Fibroblast of skin of abdomen (primary cell): ENCODE measurements at places on chromosomes 12 and 14.
A peak's percentile ranks its signal among the peaks of the same experiment; 100 is the strongest.

- no peak for DNase-seq
Observed at GRCh38 chr12:130859161-130859560, 12.7 kb upstream of the RAN start.

- no peak for DNase-seq
Observed at GRCh38 chr12:88578276-88579160, 1.8 kb downstream of the KITLG start.

DNA sequence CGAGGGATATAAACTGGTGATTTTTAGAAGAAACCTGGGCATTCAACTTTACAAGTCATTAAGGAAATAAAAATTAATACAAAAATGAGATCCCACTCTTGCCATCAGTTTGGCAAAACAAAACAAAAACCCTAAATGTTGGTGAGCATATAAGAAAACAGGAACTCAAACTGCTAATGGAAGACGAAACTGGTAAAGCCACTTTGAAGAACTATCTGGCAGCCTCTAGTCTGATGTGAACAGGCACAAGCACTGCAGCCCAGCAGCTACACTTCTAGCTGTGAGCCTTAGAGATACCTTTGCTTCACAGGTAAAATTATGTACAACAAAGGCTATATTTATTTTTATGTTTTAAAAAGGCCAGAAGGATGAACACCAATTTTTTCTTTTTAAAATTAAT lies 459.6 kb downstream of the ZFP36L1 start:
- DNase-seq, result no peak

DNA sequence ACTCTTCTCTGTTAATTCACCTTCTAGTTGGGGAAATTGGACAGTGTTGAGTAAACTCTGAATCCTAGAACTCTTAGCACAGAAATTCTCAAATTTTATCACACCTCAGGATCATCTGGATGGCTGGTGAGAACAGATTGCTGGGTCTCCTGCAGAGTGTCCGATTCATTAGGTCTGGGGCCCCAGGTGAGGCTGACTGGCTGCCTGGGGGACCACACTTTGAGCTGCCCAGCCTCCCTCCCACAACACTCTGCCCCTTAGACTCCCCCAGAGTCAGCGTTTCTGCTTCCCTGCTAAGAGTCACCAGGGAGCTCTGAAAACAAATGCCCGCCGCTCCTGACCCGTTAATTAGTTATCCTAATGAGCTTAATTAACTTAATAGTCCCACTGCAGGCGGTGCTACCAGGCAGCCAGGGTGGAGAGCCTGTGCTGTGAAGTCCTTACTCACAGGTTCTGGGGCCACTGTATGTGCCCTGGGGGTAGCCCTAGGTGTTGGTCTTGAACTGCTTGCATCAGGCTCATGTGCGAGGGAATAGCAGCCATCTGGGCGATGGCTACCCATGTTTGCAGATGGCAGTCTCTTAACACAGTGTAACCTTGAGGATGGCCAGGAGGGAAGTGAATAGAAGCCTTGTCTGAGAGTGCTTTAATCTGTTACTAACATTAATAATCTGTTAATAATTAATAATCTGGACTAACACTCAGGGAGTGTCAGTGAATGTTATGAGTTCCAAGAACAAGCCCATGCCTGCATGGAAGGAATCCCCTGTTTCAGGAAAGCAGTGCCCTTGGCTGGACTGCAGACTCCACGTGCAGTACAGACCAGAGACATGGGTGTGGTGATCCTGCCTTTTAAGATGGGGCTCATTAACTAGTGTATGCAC lies 35.6 kb downstream of the AACS start:
- DNase-seq, result no peak

DNA sequence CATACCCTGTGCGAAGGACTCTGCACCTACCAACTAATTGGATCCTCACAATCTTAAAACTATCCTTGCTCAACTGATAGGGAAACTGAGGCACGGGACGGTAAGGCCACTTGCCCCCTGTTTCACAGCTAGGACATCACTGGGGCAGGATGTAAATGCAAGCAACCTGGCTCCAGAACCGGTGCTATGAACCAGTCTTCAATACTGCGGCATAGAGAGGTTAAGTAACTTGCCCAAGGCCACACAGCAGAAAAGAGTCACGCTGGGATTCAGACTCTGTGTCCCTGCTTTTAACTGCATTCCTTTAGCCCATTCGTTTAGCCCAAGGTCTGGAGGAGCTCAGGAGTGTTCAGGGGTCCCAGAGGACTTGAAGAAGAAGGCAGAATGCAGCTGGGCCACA lies 76.1 kb downstream of the NCOR2 start:
- no peak for DNase-seq

DNA sequence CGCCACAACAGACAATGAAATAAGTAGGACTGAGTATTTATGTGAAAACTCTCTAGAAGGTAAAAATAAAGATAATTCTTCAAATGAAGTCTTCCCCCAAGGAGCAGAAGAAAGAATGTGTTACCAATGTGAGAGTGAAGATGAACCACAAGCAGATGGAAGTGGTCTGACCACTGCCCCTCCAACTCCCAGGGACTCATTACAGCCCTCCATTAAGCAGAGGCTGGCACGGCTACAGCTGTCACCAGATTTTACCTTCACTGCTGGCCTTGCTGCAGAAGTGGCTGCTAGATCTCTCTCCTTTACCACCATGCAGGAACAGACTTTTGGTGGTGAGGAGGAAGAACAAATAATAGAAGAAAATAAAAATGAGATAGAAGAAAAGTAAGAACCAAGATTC lies 82.7 kb downstream of the VEZT start:
- DNase-seq, result no peak

DNA sequence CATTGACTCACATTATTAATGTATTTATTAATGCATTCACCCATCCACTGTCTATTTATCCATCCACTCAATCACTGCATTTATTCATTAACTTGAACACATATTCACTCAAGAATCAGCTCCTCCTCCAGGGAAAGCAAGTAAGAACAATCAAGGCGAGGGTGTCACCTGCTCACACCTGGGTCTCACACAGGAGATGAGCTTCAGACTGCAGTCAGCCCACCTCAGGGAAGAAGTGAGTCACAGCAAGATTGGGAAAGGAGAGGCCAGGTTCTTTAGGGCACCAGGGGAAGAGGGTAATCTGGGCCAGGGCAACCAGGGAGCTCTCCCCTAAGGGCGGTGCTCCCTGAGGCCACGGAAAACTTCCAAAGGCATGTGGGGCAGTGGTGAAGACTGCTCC lies 367.3 kb downstream of the BCL11B start:
- no peak for DNase-seq

DNA sequence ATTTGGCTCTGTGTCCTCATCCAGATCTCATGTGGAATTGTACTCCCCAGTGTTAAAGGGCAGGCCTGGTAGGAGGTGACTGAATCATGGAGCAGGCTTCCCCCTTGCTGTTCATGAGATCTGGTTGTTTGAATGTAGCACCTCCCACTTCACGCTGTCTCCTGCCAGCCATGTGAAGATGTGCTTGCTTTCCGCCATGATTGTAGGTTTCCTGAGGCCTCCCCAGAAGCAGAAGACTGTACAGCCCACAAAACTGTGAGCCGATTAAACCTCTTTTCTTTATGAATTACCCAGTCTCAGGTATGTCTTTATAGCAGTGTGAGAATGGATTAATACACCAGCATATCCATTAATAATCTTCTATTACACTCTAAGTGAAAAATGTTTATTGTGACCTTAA lies 70.2 kb downstream of the BAZ1A start:
- DNase-seq, result no peak

GRCh38 chr12:82690006-82690405 lies 3.3 kb downstream of the TMTC2 start:
- DNase-seq, result no peak

DNA sequence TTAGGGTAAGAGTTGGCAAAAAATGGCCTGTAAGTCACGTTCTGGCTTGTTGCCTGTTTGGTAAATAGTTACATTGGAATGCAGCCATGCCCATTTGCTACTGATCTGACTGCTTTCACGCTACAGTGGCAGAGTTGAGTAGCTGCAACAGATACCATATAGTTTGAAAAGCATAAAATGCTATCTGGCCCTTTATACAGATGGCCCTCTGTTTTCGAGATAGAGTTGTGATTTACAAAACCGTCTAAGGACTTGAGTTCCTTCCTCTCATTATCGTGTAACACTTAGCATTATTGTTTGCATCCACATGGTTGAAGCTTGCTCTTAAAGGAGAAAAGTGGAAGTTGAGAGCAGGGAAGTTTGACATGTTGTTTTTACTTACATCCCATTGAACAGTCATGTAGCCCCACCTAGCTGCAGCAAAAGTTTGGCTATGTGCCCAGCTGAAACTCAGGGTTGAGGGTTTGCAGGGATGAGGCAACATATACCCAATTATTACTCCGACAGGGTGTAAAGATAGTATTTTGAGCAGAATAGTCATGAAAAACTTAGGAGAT lies 11.3 kb upstream of the SCFD1 start:
- DNase-seq, result peak; percentile 72

GRCh38 chr14:69719501-69719951 lies 47.4 kb upstream of the SRSF5 start:
- peak; percentile 94 for DNase-seq

DNA sequence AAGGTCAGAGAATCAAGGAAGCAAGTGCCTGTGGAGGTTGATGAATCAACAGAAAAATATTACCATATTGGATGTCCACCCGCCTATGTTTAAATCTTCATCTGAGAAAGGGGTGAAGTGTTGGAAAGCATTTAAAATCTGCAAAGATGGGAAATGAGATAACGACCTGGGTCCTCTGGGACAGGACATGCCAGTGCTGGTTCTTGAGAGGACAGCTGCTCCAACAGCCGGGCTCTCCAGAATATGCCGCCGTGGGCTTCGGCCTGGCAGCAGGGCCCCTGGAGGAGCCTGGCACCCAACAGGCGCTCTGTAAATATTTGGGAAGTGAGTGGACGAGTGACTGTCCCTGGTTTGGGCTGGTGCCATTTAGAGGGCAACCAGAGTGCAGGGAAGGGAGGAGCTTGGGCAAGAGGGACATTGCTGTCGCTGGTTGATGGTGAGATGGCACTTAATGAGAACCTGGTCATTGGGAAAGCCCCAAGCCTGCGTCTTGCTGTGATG lies 129.9 kb downstream of the KCNA5 start:
- DNase-seq, result no peak

- DNase-seq, result peak; percentile 9
Observed at GRCh38 chr12:92796650-92797049, 93.9 kb downstream of the PLEKHG7 start.
